ENCODE measurements at places on chromosomes 11 and 22. TPM values are rescaled to one million over a fixed set of nuclear protein-coding genes. Genes with fewer than 3 reads are reported as not detected.
A peak's percentile ranks its signal among the peaks of the same experiment; 100 is the strongest.

- no peak for ATAC-seq
These were observed 19.4 kb upstream of the SUSD2 start for GRCh38 chr22:24161909-24162308.

DNA sequence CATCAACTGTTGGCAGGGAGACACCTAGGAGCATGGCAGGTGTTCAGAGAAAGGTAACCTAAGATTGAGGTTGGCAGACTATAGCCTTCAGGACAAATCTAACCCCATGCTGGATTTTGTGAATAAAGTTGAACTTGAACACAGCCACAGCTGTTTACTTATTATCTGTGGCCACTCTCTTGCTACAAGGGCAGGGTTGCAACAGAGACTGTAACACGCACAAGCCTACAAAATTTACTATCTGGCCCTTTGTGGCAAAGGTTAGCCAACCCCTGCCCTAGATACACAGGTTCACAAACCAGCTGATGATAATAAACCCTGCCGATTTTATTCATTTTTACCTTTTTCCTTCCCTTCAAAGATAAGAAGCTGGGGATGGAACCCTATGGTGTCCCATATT, 2.5 kb downstream of the THYN1 start:
- no peak for ATAC-seq

DNA sequence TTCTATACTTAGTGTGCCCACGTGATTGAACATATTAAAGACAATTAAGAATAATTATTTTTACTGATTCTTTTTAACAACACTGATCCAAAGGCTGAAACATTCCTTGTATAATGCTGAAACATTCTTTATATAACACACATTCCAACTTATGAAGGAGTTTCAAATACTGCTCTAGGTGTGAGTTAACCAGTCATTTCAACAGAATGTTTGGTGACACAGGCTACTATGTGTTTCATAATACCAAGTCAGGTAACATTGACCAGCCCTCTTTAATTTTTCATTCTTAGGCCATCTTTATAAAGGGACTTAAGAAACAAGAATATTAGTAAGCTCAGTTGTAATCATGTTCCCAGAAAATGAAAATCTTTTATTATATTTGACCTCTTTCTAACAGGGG, 136.6 kb downstream of the ELP4 start:
- no peak for ATAC-seq

- no peak for ATAC-seq
These were observed 89.1 kb downstream of the BRD1 start for GRCh38 chr22:49738566-49738965.

DNA sequence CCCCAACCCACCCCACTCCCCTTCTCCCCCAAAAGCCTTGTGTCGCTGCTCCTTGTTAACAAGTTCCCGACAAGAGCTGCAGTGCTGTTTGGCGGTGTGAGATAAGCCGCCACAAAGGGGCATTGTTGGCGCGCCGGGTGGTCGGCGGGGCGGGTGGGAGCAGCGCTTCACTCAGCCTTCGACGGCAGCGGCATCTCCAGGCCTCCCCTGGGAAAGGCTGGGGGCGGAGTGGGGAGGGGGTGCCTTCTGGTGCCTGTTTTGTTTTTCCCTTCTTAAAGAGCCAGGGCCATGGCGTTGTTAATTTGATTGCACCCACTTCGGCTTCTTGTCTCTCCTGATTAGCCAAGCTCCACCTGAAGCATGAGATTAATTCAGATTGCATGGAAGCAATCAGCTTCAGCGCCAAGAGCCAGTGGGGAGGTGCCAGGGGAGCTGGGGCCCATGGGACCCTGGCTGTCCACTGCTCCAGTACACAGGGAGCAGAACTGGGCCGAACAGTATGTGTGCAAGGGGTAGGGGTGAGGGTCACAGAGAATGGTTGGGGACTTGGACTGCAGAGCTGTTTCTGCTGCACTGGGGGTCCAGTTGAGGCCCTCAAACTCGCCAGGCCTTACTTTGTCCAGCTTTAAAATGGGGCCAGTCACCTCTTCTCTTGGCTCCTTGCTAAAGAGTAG, 165.1 kb downstream of the CEP164 start:
- ATAC-seq: no peak

GRCh38 chr11:3109921-3110706, 52.9 kb upstream of the CARS1 start:
- peak; percentile 80 for ATAC-seq

DNA sequence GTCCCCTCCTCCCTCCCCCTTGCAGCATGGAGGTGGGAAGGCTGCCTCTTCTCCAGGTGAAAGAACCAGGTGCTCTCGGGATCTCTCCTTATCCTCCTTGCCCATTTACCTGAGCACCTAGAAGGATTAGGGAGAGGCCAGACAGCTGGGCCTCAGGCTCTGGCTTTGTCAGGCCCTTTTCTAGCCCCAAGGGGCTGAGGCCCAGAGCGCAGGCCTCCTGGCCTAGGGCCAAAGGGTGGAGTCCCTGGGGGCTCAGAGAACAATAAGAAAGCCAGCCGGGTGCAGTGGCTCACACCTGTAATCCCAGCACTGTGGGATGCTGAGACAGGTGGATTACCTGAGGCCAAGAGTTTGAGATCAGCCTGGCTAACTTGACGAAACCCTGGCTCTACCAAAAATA, 5.4 kb upstream of the TTLL1 start:
- peak; percentile 8 for ATAC-seq

GRCh38 chr11:13117344-13117743, 108.2 kb downstream of the RASSF10 start:
- ATAC-seq: peak; percentile 42

- ATAC-seq: peak; percentile 57
These were observed 648 bp downstream of the FOSL1 start for GRCh38 chr11:65899356-65900124.

DNA sequence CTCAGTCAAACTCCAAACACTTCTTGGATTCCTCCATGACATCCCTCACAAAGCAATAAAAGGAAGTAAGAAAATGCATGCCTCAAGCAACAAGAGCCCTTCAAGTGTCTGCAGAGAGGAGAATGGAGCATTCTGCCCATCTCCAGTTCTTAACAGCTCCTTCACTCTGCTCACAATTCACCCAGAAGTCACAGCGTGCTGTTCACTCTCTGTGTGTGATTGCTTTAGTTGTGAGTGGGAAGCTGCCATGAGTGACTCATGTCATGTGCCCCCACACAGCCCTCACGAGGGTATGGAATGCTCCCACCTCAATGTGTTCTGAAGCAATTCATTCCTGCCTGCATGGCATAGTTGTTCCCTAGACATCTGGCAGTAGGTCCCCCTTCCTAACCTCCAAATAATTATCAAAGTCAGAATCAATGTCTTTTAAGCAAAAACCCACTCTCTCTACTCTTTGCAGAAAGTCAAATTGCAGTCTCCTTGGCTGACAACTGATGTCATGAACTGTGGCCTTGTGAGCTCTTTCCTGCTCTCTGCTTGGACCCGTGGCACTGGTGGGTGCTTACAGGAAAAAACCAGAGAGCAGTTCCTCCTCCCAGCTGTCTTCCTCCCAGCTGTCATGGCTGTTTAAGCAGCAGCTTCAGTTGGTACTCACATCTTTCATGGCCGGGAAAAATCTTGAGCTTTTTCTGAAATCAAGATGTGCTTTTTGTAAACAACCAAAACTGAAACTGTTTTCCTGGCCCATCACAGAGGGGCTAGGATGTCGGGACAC, 112.1 kb upstream of the SPON1 start:
- ATAC-seq: no peak

DNA sequence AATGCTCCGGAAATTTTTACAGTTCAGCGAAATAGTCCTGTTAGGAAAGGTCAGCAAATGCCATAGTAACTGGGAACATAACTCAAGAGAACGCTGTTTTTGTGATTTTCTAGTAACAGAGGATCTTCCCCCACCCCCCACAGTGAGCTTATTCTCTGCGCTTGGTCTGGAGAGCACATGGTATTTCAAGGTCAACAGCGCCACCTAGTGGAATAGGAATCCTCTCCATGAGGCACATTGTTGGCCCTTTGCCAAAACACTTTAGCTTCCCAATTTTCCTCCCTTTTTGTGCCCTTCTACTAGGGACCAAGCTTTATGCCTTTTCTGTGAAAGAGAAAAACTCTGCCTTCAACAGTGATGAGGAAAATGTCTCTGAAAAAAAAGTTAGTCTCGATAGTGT, 13.2 kb upstream of the OR4C12 start:
- ATAC-seq: no peak

GRCh38 chr11:17901481-17901880, 111.4 kb downstream of the SERGEF start:
- no peak for ATAC-seq

DNA sequence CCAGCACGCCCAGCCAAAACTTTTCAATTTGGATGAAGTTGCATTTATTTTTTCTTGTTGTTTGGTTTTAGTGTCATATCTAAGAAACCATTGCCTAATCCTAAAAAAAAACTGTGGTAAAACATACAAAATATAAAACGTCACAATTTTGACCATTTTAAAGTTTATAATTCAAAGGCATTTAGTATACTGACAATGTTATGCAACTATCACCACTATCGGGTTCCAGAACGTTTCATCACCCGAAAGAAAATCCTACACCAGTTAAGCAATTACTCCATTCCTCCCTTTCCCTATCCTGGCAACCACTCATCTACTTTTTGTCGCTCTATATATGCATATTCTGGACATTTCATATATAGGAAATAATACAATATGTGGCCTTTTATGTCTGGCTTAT, 30.5 kb upstream of the PHOX2A start:
- no peak for ATAC-seq

- ATAC-seq: peak; percentile 45
These were observed 39.7 kb upstream of the MMP12 start for GRCh38 chr11:102914238-102915043.

GRAP2 gene
- 0.92 TPM for total RNA-seq

NLRP14 gene
- not detected for total RNA-seq

KCNJ5 gene
- total RNA-seq: 0.08 TPM

CECR2 gene
- total RNA-seq: 0.40 TPM

ZNHIT2 gene
- 9.4 TPM for total RNA-seq

CCS gene
- 20.1 TPM for total RNA-seq

GLYAT gene
- total RNA-seq: not detected

Measured in esophagus mucosa (tissue), 1 donor.